Karpas-422 (cell line): ENCODE measurements at places on chromosomes 12 and 14. TPM values are rescaled to one million over a fixed set of nuclear protein-coding genes. Genes with fewer than 3 reads are reported as not detected.

DNA sequence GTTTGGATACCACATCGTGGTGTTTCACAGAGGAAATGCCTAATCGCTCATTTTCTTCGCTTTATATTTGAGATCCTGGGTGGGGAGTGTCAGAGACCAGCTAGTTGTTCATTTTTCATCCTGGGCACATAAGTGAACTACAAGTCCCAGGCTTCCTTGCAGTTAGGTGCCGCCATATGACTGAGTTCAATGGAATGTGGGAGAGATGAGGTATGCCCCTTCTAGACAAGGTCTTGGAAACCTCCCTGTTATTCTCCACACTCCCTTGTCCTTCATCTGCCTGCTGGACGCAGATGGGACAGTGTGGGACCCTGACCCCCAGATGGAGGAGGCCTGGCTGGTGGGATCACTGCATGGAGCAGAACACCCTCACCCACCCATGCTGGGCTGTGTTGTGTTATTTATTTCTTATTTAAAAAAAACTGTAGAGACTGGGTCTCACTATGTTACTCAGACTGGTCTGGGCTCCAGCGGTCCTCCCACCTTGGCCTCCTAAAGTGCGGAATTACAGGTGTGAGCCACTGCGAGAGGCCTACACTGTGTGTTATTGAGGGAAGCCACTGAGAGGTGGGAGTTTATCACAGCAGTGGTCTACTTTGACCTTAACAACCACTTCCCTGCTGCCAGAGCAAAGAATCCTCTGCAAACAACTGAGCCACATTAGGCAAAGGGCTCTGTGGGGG, 42.9 kb upstream of the VRK1 start:
- H3K27ac ChIP-seq: no peak overlapping the region
- H3K36me3 ChIP-seq: no peaks in the 10 kb centered on the region
- no peaks in the 10 kb centered on the region for H3K27me3 ChIP-seq
- no peaks in the 10 kb centered on the region for H3K4me1 ChIP-seq

GRCh38 chr12:94158666-94159065, 10.3 kb downstream of the PLXNC1 start:
- H3K27ac ChIP-seq: no peak overlapping the region
- DNase-seq: no peak
- peaks cover 7% of the 10 kb centered on the region for H3K4me1 ChIP-seq

GRCh38 chr12:132285991-132286681, 43.3 kb downstream of the GALNT9 start:
- no peaks in the 10 kb centered on the region for H3K36me3 ChIP-seq
- no peaks in the 10 kb centered on the region for H3K27me3 ChIP-seq
- H3K4me1 ChIP-seq: no peaks in the 10 kb centered on the region
- H3K4me3 ChIP-seq: no peak overlapping the region

The ADSS1 gene
- total RNA-seq: 2.8 and 5.3 TPM in 2 replicates

The HNF1A gene
- not detected in 2 replicates for total RNA-seq
